ENCODE measurements at places on chromosomes 13 and 19.

- DNase-seq, result no peak
Measured at GRCh38 chr19:16588824-16589577, 16.8 kb upstream of the SLC35E1 start.

DNA sequence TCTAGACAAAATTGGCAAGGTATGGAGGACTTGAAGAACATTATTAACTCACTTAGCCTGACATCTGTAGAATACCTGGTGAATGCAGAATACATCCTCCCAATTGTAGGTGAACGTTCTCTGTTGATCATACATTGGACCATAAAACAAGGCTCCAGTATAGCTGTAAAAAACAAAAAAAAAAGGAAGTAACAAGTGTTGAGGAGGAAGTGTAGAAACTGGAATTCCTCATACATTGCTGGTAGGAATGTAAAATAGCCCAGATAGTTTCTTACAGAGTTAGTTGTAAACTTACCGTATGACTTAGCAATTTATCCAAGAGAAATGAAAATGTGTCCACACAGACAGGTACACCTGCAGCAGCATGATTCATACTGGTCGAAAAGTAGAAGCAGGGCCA lies 44.8 kb downstream of the TSSK6 start:
- no peak for DNase-seq

DNA sequence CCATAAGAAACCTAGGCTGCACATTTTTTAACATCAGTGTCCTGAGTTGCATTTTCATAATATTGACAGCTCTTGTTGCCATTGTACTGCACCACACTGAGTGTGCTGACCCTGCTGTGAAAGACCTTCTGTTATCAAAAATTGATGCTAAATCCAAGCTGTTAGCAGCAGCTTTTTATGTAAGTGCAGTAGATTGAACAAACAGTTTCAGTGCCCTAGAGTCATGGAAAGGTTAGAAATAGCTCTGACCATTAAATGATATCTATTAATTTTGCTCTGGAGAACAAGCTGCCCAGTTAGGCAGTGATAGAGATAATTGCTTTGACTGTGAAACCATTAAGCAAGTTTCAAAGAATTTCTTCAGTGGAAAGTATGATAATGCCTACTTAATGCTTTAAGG lies 1289.2 kb upstream of the PCDH20 start:
- DNase-seq, result no peak

DNA sequence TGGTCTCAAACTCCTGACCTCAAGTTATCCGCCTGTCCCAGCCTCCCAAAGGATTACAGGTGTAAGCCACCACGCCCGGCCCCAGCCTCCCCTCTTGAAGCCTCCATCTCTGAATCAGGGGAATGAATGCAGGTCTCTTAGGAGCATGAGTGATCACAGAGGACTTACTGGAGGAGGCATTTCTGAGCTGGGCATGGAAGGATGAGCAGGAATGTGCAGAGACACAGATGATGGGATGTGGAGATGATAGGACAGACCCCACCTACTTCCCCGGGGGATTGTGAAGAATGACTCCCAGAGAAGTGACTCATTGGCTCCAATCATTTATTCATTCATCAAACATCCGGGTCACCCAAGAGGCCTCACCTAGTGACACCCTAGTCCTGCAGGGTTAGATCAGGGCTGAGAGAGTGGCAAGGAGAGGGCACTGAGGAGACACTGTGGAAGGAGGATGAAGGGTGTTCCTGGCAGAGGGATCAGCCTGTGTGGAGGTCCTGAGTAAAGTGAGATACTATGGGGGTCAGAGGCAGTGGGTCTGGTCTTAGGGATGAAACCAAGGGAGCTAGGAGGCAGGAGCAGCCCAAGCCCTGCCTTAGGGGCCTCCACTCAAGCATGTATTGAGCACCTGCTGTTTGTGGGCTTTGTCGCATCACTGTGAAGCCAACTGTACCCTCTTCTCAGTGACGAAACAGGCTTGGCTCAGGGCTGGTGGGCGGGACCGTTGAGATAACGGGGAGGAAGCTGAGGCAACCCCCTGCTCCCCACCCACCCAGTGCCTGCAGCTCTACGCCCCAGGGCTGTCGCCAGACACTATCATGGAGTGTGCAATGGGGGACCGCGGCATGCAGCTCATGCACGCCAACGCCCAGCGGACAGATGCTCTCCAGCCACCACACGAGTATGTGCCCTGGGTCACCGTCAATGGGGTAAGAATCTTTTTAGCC lies 3.0 kb downstream of the IFI30 start:
- DNase-seq, result no peak
